Muscle of arm (tissue), 14 donors: ENCODE measurements at places on chromosomes 12 and 14.

- no peak for DNase-seq
Measured at GRCh38 chr12:130240831-130241590, 78.7 kb downstream of the FZD10 start.

GRCh38 chr12:51864833-51865670, 16.5 kb upstream of the FIGNL2 start:
- no peak for DNase-seq

GRCh38 chr12:111368291-111368787, 556 bp downstream of the PHETA1 start:
- DNase-seq, result no peak

DNA sequence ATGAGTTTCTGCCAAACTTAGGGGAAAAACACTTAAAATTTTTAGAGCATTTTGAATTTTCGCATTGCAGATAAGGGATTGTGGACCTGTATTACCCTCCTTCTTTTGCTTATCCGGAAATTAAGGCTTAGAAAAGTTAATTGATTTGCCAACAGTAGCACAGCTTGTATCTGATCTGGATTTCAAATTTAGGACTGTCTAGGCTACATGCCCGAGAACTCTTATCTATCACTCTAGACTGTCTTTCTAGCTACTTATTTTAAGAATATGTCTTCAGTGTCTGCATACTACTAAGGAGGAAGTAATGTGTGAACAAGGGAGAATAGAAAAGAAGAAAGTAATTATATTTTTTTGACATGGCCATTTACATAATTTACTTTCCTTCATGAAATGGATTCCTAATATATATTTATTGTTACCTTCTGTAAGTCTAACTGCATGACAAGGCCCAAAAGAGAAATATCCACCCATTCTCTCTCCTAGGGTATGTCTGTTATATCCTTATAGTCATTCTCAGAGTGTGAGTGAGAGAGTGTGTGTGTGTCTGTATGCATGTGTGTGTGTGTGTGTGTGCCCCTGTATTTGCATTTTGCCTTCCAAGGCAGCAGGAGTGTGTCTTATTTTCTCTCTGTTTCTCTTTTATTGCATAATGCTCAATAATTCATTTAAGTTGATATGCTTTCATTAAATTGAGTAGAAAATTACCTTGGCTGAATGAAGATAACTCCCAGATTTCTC, 132.1 kb downstream of the SLC5A8 start:
- DNase-seq, result no peak

DNA sequence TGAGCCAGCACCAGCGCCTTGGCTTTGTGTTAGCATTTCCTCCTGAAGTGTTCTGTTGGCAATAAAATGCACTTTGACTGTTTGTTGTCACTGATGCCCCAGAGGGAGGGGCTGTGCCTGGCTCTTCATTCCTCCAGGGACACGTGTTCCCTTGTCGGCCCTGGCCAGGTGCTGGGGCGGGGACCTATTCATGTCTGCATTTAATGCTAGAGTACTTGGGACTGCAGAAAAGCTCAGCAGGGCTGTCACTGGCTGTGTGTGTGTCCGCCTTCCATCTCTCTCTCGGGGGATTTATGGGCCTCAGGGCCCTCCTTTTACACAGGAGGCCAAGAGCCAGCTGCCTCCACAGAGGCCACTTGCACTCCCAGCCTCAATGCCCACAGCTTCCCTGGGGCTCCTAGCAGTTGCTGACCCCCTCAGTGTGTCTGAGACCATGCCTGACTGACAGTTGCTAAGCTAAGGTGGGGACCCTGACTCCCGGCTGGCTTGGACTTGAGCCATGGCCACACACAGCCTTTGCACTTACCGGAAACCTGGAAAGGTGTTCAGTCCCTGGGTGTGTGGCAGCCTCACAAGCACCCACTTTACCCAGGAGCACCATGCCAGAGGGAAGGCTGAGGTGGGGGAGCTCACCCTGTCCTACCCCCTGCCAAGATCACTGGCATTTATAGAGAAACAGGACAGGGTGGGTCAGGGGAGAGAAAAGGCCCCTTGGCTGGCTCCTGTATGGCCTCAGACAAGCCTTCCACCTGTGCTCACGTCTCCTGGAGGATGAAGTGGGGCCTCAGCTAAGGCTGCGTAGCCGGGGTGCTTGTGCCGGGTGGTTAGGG, 27.8 kb downstream of the HIP1R start:
- no peak for DNase-seq

GRCh38 chr14:95472819-95473251, 43.6 kb downstream of the SYNE3 start:
- DNase-seq, result no peak

GRCh38 chr14:51068268-51068667, 26.6 kb downstream of the TRIM9 start:
- no peak for DNase-seq

DNA sequence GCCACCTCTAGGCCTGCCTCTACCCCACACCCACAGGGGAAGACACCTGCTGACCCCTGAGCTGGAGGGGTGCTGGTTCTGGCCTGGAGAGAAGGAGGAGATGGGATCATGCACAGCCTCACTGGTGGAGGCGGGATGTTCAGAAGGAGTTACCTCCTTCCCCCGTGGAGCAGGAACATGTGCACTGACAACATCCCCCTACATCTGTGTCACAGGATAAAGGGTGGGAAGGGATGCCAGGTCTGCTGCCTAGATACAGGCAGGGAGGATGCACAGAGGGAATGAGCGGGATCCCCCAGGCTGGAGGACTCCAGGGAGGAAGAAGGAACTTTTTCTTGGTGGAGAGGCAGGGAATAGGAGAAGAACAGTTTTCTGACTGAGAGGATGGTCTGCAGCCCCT, 8.8 kb downstream of the NRXN3 start:
- no peak for DNase-seq

GRCh38 chr12:460261-461230, 807 bp downstream of the B4GALNT3 start:
- no peak for DNase-seq

- no peak for DNase-seq
Measured at GRCh38 chr14:57736391-57736790, 129.5 kb downstream of the SLC35F4 start.

- DNase-seq, result no peak
Measured at GRCh38 chr14:52235866-52236510, 31.5 kb upstream of the PTGDR start.

DNA sequence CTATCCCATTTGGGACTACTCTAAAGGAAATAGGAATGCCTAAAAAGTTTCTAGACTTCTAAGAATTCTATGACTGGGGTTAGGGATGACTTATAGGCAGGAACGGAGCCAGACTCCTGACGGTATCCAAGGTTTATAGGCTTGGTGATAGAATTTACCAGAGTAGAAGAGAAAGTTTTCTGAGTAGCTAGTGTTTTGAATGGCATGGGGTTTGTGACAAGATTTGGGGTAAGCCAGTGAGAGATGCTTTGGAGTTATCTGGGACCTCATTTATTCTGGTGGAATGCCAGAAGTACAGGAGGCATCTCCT, 444.6 kb downstream of the RAD51B start:
- DNase-seq, result no peak

DNA sequence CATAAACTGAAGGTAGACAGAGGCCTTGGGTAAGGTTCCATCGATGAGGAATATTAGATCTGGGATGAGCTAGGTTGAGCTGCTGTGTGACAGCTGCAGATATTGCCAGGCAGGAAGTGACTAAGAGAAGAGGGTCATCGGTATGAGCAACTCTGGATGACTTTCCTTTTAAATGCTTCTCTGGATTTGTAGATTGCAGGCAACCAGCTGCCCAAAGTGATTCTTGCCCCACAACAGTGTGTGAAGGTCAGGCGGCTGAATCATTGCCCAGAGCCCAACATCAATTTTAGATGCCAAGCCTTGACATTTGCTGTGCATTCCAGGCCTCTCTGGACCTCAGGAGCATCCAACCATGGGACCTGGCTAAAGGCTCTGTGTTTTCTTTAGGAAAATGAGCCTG, 255.9 kb downstream of the DPF3 start:
- no peak for DNase-seq

DNA sequence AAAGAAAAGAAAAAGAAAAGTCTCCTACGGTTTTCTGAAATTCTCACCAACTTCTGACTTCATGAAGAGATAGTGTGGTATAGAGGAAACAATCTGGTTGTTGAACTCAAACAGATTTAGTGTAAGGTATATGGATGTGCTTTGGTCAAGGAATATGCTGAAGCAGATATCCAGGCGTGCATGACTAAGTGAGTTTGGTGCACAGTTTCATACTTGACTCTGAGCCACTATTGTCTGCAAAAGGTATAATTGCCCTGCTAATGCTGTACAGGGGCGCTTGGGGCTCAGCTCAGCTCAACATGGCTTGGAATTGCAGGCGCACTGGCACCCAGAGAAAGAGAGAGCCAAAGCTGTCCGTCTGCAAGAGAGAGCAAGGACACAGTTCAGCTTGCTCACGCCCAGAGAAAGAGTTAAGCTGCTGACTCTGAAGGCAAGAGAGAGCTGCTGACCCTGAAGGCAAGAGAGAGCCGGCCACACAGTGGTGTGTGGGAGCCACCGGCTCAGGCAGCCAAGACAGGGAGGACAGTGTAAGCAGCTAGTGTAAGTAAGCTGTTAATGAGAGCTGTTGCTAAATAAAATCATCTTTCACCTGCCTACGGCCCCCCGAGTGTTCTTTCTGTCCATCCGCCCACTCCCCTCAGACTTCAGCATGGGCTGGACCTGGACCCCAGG, 66.4 kb upstream of the SLC38A4 start:
- DNase-seq, result no peak

GRCh38 chr12:92558215-92558773, 144.5 kb upstream of the PLEKHG7 start:
- no peak for DNase-seq

- DNase-seq, result no peak
Measured at GRCh38 chr12:110067531-110067930, 19.2 kb upstream of the C12orf76 start.

GRCh38 chr12:75917083-75917482, 114.5 kb downstream of the PHLDA1 start:
- no peak for DNase-seq

DNA sequence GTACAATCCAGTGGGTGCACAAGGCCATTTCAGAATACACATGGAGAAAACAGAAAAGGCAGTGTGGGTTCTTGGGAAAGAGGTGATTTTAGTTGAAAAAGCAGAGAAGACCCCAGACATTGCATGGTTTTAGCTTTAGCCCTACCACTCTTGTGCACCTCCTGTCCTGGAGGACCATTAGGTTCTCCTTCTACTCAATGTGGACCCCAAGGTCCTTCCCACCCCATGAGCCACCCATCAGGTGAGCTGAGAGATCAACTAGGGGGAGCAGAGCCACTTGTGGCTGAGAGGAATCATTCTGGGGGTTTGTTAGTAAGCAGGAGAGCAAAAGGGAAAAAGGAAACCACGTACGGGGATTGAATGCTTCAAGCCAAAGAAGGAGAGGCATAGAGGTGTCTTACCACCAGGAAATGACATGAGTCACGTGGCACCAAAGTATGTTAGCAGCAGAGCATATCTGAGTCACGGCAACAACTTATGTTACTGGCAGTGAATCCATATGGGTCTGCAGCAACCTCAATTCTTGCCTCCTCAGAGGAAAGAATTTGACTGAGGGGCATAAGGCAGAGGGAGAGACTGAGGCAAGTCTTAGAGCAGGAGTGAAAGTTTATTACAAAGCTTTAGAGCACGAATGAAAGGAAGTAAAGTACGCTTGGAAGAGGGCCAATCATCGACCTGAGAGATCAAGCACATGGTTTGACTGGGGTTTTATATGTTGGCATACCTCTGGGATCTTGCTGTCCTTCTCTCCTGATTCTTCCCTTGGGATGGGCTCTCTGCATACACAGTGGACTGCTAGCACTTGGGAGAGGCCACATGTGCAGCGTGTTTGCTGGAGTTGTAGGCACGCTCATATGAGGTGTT, 73.9 kb downstream of the HSD17B6 start:
- DNase-seq, result no peak

DNA sequence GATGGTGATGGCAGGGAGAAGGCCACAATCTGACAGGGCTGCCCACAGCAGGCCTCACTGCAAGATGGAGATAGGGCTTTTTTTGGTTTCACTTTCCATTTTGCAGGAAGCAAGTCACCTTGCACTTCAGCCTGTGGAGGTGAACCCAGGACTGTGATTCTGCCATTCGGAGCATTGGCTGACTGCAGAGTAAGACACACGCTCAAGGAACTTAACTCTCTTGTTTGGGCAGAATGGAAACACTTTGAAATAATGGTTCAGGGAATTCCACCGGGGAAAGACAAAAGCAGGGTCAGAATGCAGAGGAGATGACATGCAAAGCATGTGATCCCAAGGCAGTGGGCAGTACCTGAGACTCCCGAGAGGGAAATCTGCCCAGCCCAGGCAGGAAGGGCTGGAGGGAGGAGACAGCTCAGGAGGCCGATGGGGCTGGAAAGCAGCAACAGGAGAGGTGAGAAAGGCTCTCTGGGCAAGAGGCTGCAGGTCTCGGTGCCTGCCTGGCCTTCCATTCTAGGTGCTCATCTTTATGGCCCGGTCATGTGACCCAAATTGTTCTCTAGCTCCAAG, 58.7 kb upstream of the PRMT8 start:
- no peak for DNase-seq

DNA sequence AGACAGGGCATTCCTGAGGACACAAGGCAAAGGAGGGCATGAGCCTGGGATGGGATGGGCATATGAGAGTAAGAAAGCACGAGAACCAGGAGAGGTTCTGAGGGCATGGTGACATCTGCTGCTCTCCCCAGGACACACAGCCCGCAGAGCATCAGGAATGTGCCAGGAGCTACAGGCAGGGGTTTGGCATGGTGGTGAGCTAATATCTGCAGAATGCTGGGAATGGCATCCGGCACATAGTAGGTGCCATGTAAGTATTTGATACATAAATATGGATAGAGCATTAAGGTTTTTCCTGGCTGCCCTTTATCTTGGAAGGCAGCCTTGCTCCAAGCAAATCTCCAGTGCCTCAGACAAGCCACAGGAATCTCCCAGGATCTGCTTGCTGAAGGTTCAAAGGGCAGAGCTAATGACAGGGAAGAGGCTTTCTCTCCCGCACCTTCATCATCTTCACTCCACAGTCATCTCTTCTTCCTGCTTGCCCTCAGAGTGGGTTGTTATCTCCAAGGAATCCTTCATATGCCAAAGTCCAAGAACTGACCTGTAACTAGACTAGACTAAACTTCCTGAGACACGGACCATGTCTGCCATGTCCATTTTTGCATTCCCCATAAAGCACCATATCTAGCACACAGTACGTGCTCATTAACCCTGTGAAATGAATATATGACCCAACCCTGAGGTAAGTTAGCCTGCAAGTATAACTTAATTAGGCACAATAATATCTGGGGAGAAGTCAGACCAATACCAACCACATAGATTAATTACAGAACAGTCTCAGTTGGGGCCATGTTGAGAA, 62.0 kb upstream of the SCN8A start:
- DNase-seq, result no peak

- no peak for DNase-seq
Measured at GRCh38 chr14:39383741-39384140, 48.5 kb downstream of the FBXO33 start.

GRCh38 chr12:18313306-18313705, 52.0 kb downstream of the PIK3C2G start:
- DNase-seq, result no peak
